ENCODE measurements at places on chromosomes 2 and 18.

DNA sequence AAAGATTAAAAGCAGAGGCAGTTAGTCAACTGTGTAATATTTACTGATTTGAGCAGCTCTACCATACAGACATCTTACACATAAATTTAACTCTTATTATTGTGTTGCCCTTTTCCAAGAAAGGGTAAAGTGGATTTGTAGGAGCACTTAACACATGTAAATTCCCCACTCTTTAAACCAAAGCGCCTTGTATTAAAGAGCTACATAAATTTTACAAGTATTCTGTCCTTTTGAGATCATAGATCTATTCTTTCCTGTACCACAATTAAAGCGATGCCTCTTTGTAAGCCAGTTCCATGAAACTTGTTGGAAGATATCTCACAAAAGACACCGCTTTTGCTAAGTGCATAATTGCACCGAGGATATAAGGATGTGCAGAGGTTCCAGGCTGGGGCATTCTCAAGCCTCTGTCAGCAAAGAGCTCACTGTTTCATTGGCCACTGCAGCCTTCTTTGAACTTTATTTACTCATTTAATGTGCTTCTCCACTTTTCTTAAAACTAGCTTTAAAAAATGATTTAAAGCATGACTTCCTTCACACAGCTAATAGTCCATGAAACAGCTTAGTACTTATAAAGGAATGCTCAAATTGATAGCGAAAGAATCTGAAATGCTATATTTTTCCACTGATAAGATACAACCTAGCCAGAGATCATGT is 520.0 kb upstream of the TCF4 start:
- no peak for ATAC-seq
- no peak overlapping the region for H3K27ac ChIP-seq
- H3K4me1 ChIP-seq, result no peaks in the 10 kb centered on the region
- H3K4me3 ChIP-seq, result no peak overlapping the region
- no peaks in the 10 kb centered on the region for H3K36me3 ChIP-seq

DNA sequence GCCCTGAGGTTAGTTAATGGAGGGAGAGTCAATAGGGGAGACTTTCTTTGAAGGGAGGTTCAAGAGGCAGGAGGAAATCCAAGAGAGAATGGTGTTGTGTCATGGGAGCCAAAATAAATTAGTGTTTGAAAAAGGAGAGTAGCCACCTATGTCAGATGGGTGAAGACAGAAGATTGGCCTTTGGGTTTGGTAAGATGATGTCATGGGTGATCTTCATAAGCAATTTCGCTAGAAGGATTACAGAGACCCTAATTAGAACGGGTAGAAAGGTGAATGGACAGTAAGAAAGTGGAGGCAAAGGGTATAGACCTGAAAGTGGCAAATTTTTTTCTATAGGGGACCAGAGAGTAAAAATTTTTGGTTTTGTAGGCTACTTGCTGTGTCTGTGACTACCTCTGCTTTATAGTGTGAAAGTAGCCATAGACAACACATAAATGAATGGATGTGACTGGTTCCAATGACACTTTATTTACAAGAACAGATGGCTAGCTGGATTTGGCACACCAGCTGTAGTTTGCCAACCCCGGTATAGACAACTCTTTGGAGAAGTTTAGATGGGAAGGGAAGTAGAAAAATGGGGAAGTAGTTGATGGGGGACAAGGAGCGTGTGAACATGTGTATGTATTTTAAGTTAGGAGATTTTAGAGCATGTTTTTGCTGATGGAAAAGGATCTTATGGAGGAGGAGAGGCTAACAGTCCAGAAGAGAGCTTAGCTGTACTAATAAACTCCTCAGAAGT is 9.3 kb downstream of the STAMBP start:
- H3K4me1 ChIP-seq, result no peaks in the 10 kb centered on the region
- H3K27me3 ChIP-seq, result no peaks in the 10 kb centered on the region
- peak overlapping the region; percentile 88 for H3K27ac ChIP-seq
- no peak overlapping the region for H3K4me3 ChIP-seq
- H3K36me3 ChIP-seq, result no peaks in the 10 kb centered on the region

GRCh38 chr2:165064743-165065142 is 109.4 kb upstream of the SLC38A11 start:
- no peaks in the 10 kb centered on the region for H3K27me3 ChIP-seq
- peaks cover 11% of the 10 kb centered on the region for H3K4me1 ChIP-seq
- H3K36me3 ChIP-seq, result no peaks in the 10 kb centered on the region
- no peak overlapping the region for H3K27ac ChIP-seq

DNA sequence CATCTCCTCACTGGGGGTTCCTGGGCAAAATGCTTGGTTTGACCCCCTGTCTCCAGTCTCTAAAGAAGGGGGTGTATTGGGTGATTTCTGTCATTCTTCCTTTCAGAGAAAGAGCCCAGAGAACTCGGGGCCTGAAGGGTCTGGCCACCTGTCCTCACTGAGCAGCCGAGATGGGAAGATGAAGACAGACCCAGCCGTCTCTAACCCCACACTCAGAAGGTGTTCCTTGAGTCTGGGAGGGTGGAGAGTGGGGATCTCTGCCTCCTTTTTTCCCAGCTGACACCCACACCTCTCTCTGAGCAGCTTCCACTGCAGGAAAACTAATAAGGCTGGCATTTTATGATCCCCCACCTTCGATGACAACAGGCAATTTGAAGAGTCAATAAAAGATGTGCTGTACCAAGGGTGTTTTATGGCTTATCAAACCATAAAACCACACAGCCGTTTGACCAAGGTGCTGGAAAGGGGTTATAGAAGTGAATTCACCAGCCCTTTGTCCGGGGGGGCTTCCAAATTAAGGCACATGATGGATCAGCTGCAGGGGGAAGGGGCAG is 213.8 kb downstream of the SMAD2 start:
- no peak overlapping the region for H3K27ac ChIP-seq
- ATAC-seq, result no peak
- no peaks in the 10 kb centered on the region for H3K27me3 ChIP-seq
- H3K36me3 ChIP-seq, result no peaks in the 10 kb centered on the region
- H3K4me3 ChIP-seq, result no peak overlapping the region

DNA sequence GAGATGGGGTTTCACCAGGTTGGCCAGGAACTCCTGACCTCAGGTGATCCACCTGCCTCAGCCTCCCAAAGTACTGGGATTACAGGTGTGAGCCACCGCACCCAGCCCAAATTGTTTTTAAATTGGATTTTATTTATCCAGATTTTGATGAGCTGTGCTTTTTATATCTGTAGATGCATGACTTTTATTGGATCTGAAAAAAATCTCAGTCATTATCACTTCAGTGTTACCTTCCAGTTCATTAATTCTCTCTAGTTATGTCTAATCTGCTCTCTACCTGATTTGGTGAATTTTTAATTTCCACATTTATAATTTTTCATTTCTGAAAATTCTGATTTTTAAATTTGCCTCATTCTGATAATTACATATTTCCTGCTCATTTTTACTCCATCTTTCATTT is 13.5 kb downstream of the AGFG1 start:
- H3K27ac ChIP-seq, result no peak overlapping the region
- no peaks in the 10 kb centered on the region for H3K27me3 ChIP-seq
- no peak overlapping the region for H3K4me3 ChIP-seq
- H3K4me1 ChIP-seq, result no peaks in the 10 kb centered on the region
- ATAC-seq, result no peak

GRCh38 chr2:126886211-126886915 is 12.3 kb upstream of the TEX51 start:
- ATAC-seq, result peak; percentile 75
- H3K4me1 ChIP-seq, result no peaks in the 10 kb centered on the region
- no peaks in the 10 kb centered on the region for H3K36me3 ChIP-seq

DNA sequence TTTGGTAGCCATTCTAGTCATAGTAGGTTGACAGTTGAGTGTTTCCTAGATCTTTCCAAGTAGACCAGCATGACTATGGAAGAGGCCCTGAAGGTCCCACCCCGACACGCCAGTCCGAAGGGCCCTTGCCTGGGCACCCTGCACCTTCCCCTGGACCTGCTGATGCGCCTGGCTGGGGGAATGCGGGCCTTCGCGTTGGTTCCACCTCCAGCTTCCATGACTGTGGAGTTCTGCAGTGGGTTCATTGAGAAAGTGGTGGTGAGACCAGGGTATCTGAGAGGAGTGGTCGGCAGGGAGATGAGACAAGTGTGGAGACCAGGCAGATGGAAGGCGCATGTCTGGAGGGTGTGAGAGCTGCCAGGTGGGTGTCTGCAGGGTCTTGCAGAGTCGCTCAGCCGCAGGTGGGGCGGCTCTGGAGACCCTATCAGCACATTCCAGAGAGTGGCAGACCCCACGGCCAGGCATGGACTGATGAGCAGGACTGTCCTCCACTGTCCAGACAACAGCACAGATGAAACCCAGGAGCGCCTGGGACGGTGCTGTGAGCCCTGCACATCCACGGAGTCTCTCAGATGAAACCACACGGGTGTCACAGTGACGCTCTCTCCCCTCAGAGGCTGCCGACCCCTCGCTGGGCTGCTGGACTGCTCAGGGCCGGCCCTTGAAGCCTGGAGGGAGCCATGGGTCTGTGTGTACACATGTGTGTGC is 182.5 kb upstream of the HDAC4 start:
- H3K4me1 ChIP-seq, result no peaks in the 10 kb centered on the region
- no peak overlapping the region for H3K27ac ChIP-seq
- no peak for ATAC-seq
- H3K27me3 ChIP-seq, result peaks cover 8% of the 10 kb centered on the region

- H3K27me3 ChIP-seq, result no peaks in the 10 kb centered on the region
- no peak overlapping the region for H3K4me3 ChIP-seq
- H3K27ac ChIP-seq, result no peak overlapping the region
- no peaks in the 10 kb centered on the region for H3K4me1 ChIP-seq
- no peak for ATAC-seq
These were observed 88.2 kb downstream of the PKP4 start for GRCh38 chr2:158544998-158545397.

DNA sequence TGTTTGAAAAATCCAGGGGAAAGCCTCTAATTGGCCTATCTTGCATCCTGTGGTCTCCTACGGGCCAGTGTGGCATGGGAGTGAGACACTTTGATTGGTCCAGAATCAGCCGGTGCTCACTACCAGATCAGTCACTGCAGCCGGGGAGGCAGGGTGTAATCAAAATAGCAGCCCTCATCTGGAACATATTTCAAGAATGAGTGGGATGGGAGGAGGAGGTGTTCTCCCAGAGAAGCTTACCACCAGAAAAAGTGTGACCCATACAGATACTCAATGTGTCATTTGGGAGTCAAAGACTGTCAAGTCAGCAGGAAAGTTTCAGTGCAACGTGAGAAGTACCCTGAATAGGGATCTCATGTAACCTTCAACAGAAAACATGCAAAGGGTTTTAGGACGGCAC is 393.9 kb upstream of the SLC14A2 start:
- no peak overlapping the region for H3K4me3 ChIP-seq
- H3K36me3 ChIP-seq, result no peaks in the 10 kb centered on the region
- ATAC-seq, result no peak
- no peaks in the 10 kb centered on the region for H3K4me1 ChIP-seq

GRCh38 chr2:30968660-30969397 is 161.6 kb upstream of the CAPN13 start:
- no peaks in the 10 kb centered on the region for H3K4me1 ChIP-seq
- no peak for ATAC-seq
- no peak overlapping the region for H3K27ac ChIP-seq

DNA sequence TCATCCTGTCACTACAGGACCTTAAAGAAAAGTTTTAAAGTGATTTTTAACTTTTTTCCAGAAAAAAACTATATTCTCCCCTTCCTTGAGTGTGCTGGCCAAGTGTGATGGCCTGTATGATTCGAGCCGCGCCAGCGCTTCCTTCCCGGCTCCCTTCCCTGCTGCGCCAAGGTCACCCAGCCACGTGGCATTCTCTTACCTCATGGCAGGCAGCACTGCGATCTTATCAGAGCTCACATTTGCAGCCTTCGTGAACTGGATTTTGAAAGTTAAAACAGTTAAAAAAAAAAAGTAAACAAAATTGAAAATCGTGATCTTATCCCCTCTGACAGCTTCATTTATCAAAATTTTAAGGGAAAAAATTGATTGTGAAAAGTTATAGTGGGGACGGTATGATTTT is 279.8 kb downstream of the PTGR3 start:
- no peak overlapping the region for H3K27ac ChIP-seq
- no peaks in the 10 kb centered on the region for H3K27me3 ChIP-seq
- ATAC-seq, result no peak
- no peaks in the 10 kb centered on the region for H3K36me3 ChIP-seq
- H3K4me3 ChIP-seq, result no peak overlapping the region

GRCh38 chr2:9830685-9831410 is 12.4 kb upstream of the TAF1B start:
- H3K27me3 ChIP-seq, result no peaks in the 10 kb centered on the region
- no peak overlapping the region for H3K27ac ChIP-seq
- H3K36me3 ChIP-seq, result no peaks in the 10 kb centered on the region

GRCh38 chr2:58739033-58739432 is 497.9 kb upstream of the FANCL start:
- no peaks in the 10 kb centered on the region for H3K4me1 ChIP-seq
- no peaks in the 10 kb centered on the region for H3K36me3 ChIP-seq
- H3K27ac ChIP-seq, result no peak overlapping the region
- no peaks in the 10 kb centered on the region for H3K27me3 ChIP-seq
- ATAC-seq, result no peak

DNA sequence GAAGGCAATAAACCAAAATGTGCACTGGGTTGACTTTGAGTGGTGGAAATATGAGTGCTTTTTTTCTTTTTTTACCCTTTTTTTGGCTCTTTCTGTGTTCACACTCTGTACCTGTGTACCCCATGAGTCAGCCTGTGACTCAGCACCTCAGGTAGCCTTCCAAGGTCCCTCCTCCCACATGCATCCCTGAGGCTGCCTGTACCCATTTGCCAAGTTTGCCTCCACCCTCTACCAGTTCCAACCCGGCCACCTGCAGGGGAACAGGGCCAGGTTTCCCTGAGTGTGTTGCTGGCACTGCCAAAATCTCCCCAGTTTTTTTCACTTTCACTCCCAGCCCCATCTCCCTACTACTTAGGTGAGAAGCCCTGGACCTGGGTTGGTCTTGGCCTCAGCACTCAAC is 14.0 kb downstream of the CXCR1 start:
- H3K27me3 ChIP-seq, result peaks cover 8% of the 10 kb centered on the region
- no peaks in the 10 kb centered on the region for H3K36me3 ChIP-seq
- no peak for ATAC-seq
- no peak overlapping the region for H3K27ac ChIP-seq

- H3K27me3 ChIP-seq, result no peaks in the 10 kb centered on the region
- no peaks in the 10 kb centered on the region for H3K36me3 ChIP-seq
- peaks cover 6% of the 10 kb centered on the region for H3K4me1 ChIP-seq
- ATAC-seq, result no peak
- no peak overlapping the region for H3K27ac ChIP-seq
These were observed 236.9 kb upstream of the REV1 start for GRCh38 chr2:99726691-99727090.

DNA sequence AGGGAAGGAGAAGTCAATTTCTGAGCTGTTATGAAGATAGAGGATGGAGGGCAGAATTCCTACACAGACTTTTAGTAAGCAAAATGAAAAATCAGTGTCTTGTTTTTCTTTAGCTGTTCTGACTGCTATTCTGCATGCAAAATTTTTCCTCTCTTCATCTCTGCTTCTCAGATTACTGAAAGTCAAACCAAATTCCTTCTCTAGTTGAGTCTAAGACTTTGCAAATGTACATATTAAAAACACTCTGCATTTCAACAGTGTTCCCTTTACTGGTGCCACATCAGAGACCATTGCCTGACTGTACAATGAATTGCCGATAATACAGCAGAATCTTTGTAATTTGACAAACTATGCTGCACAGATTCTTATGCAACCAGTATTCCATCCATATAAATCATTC is 198.8 kb downstream of the EXOC6B start:
- H3K4me3 ChIP-seq, result no peak overlapping the region
- ATAC-seq, result no peak
- H3K27me3 ChIP-seq, result no peaks in the 10 kb centered on the region
- no peaks in the 10 kb centered on the region for H3K36me3 ChIP-seq
- H3K27ac ChIP-seq, result no peak overlapping the region

- no peaks in the 10 kb centered on the region for H3K4me1 ChIP-seq
- peaks cover 11% of the 10 kb centered on the region for H3K27me3 ChIP-seq
- H3K27ac ChIP-seq, result no peak overlapping the region
- no peak for ATAC-seq
These were observed 55.3 kb downstream of the EDAR start for GRCh38 chr2:108933691-108934117.

Data from gastroesophageal sphincter (tissue), 4 donors.